Stimulated activated CD8-positive, alpha-beta memory T cell treated with anti-CD3 and anti-CD28 coated beads, Interleukin-7, amount 100 ng/mL, for 1 hour (primary cell): ENCODE measurements at places on chromosomes 7 and 10.

- no peak for DNase-seq
Measured at GRCh38 chr10:67221939-67222494, 296.2 kb downstream of the LRRTM3 start.

DNA sequence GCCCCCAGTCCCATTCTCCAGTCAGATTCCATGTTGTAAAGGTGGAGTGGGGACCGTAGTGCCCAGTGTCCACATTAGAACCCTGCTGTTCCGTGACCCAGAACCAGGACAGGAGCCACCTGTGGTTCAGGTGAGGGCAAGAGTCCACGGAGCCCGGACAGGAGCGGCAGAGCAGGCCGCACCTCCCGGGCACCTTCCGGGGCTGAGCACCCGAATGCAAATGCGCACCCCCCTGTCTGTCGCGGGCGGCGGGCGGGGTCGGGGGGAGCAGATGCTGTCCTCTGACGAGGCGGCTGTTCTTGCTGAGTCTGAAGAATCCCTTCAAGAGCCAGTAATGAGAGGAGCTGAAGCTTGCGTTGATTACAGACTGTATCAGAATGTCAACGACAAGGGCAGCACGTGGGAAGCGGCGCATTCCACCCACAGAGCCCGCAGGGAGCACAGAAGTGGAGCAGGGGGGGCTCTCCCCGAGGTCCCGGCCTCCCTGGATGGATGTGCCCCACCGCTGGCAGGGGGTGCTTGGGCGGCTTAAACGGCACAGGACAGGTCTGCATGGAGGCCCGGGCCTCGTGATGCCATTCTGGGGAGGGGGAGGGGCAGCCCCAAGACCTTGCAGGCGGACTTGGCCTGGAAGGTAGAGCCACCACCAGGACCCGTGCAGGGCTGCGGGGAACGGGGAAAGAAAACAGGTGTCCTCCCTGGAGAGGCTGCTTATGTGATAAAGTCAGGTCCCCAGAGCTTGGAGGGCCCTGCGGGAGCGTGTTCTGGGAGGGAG is 407.5 kb upstream of the RNF32 start:
- no peak for DNase-seq

DNA sequence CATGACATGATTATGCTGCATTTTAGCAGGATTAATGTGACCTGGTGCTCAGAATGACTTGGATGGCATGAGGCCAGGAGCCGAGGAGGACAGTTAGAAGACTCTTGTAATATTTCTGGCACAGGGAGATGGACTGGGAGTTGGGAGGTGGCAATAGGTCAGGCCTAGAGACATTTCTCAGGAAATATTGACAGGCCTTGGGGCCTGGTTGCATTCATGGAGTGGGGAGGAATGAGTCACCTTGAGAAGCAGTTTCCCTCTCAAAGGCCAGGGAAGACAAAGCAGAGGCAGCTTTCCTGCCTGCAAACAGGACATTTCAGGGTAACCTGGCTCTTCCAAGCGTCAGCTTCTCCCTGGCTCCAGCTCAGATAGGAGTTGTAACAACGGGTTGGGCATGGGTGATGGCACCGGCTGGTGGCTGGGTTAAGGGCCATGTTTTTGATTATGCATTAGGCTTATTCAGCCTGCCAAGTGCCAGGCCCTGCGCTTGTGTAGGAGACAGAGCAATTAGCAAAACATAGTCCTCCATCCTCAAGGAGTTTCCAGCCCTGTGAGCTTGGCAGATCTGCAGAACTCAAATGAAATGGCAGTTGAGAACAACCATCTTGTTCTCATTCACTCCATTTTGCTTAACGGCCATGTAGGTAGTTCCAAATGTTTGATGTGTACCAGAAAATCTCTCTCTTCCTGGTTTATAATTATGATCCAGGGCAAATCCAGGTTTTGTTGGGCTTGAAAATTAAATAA is 38.2 kb downstream of the HK1 start:
- DNase-seq = no peak

DNA sequence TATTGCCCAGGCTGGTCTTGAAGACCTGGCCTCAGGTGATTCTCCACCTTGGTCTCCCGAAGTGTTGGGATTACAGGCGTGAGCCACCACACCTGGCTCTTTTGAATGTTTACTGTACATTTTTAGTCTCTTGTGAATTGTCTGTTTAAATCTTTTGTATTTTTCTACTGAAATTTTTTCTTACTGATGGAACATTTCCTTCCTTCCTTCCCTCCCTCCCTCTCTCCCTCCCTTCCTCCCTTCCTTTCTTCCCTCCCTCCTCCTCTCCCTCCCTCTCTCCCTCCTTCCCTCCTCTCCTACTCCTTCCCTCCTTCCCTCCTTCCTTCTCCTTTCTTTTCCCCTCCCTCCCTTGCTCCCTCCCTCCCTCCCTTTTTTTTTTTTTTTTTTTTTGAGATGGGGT is 58.0 kb downstream of the DAGLB start:
- no peak for DNase-seq

DNA sequence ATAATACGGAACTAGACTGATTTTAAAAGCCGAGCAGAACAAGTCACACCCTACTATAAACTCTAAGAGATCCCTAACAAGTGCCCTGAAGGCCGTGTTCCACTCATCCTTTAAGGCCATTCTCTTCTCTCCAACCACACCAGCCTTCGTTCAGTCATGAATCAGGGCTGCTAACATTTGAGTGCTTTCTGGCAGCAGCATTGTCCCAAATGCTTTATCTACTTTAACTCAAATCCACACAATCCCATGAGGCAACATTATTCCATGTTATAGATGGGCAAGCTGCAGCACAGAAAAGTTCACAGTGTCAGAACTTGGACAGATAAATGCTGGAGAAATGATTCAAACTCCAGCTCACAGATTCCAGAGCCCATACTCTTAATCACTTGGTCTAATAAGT is 73.5 kb downstream of the MALSU1 start:
- no peak for DNase-seq

DNA sequence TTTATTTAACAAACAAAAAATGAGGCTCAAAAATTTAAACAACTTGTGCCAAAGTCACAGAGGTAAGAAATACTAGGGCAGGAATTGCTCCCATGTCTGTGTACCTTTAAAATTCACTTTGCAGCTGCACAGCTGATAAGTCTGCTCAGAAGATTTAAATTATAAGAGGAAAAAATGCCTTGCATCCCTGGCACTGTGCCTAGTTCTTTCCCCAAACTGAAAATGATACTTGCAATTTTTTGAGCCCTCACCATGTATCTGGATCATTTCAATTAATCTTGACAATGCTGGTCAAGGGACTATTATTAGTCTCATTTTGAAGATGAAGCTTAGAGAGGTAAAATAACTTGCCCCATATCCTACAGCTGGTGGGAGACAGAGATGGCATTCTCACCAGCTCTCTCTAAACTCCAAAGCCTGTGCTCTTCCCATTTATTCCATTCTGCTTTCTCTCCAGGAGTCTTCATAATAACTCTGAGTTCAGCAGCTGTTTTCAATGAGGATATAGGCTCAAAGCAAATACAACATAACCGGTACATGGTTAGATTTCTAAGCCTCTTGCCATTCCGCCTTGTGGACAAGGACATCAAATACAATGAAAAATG is 350.5 kb upstream of the LRRTM3 start:
- no peak for DNase-seq

GRCh38 chr10:91198781-91199180 is 21.7 kb upstream of the PCGF5 start:
- DNase-seq = no peak

- DNase-seq = no peak
Measured at GRCh38 chr7:46900312-46901263, 681.3 kb downstream of the TNS3 start.

GRCh38 chr7:9149499-9150082 is 716.2 kb downstream of the NXPH1 start:
- DNase-seq = no peak

GRCh38 chr7:121109145-121109544 is 120.6 kb downstream of the CPED1 start:
- DNase-seq = no peak

DNA sequence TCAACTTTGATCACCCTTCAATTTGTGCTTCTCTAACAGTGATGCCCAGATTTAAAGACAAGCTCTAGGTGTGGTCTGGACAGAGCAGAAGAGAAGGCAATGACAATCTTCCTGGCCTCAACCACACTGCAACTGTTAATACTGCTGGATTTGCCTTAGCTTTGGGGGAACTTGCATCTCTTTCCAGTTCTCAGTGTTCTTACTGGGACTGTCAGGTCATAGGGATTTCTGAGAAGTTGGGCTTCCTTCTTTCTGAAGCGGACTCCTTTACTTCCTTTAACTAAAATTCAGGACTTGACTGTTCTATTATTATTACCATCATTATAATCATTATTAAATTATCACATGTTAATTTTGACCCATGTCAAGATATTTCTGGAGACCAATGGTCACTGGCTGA is 80.8 kb downstream of the OSBPL3 start:
- no peak for DNase-seq

GRCh38 chr10:70232155-70232858 is 922 bp downstream of the PPA1 start:
- DNase-seq = no peak

DNA sequence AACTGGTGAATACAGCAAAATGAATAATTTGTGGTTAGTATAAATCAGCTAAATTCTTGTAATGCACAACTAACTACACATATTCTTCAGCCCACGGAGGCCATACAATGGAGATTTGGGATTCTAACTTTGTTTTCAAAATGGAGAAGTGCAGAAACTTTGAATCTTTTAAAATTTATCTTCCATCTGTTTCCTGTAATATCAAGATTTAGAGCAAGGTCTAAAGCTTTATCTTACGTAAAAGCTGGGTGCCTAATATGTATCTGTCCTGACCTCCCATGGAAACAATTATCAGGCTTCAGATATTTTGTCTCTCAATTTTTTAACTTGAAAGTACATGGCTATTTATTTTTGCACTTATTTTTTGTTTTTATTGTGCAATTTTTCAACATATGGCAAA is 5.0 kb upstream of the AHR start:
- no peak for DNase-seq

DNA sequence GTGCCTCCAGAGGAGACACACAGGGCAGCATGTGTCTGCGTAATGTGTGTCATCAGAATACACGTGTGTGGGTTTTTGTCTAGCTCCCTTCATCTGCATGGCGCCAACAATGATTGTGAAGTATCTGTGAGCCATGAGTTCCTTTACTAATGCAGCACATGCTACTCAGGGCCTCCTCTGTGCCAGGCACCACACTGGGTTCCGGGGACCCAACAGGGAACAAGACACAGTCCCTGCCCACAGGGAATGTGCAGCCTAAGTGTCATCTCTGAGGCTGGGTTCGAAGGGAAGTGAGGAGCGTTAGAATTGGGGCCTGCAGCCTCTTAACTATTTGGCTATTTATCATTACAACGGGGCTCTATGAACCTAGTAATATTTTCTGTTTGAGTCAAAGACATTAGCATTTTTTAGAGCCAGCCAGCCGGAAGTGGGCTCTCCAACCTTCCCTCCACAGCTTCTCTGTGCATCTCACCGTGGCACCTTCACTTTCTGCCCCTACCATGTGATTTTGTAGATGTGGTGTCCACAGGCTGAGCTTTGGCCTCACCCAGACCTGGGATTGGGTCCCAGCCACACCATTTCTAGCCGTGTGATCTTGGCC is 43.9 kb upstream of the SRGN start:
- DNase-seq = no peak

GRCh38 chr7:158816271-158816670 is 13.0 kb downstream of the ESYT2 start:
- DNase-seq = no peak

DNA sequence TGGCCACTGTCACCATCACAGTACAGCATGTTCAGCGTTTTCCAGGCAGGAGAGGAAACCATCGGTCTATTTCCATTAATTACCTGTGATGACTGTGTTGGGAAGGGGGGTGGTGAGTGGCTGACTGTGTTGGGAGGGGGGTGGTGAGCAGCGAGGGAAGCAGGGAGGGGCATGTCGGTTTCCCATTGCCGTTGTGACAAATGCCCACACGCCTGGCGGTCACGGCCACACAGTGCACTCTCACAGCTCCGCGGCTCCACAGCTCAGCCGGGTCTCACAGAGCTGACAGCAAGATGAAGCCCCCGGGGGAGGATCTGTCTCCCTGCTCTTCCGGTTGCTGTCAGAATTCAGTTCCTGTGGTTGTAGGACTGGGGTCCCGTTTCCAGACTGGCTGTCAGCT is 39.0 kb downstream of the AP5Z1 start:
- DNase-seq = no peak

GRCh38 chr7:93719546-93719945 is 145.0 kb upstream of the CALCR start:
- DNase-seq = no peak

GRCh38 chr10:129123428-129123827 is 343.6 kb upstream of the MGMT start:
- DNase-seq = no peak

DNA sequence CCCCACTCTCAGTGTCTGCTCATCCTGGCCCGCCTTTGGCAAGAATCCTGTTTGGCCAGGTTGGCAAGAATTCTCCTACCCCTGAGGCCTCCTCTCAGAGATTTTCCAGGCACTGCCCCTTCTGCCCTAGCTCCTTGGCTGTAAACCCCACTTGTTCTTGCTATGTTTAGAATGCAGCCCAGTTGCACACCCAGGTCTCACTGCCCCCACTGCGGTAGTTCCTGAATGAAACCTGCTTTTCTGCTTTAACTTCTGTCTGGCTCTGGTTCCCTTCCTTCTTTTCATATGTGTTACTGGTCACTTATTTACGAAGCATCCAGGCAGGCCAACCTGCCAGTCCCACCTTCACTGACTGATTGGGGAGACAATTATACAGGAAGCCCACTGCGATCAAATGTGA is 576.9 kb downstream of the GLRX3 start:
- no peak for DNase-seq

GRCh38 chr10:98361131-98362025 is 53.6 kb downstream of the PYROXD2 start:
- DNase-seq = no peak

DNA sequence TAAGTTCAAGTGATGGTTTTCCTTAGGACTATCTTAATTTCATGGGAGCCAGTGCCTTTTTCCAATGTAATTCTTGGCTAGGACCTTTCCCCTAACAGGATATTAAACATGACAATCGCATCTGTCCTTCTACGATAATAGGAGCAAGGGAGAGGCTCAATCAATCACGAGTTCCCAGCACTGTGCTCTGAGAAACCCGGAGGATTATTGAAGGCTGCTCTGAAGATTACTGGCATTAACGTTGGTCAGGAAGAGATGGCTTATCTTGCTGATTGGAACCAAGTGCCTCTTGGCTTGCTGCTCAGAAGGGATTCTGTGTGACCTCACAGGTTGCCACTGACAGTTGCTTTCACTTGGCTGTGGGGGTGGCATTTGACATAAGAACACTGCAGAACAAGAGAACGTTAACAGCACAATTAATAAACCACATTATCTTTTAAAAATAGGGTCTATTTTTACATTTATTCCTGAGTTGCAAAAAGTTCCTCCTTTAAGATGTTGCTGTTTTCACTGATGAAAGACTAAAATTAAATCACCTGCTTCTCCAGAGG is 252.1 kb upstream of the TAC1 start:
- DNase-seq = no peak

- DNase-seq = no peak
Measured at GRCh38 chr10:132326344-132326889, 5.6 kb upstream of the LRRC27 start.
